ENCODE measurements at places on chromosomes 13 and 19.

GRCh38 chr19:50239921-50240590 lies 36.6 kb downstream of the MYH14 start:
- no peak overlapping the region for H3K4me3 ChIP-seq
- no peaks in the 10 kb centered on the region for H3K27me3 ChIP-seq
- H3K27ac ChIP-seq, result no peak overlapping the region
- no peak for DNase-seq
- no peaks in the 10 kb centered on the region for H3K4me1 ChIP-seq

GRCh38 chr13:29473166-29473565 lies 122.3 kb downstream of the SLC7A1 start:
- H3K36me3 ChIP-seq, result no peaks in the 10 kb centered on the region
- no peaks in the 10 kb centered on the region for H3K4me1 ChIP-seq
- no peaks in the 10 kb centered on the region for H3K27me3 ChIP-seq
- DNase-seq, result no peak
- no peak overlapping the region for H3K27ac ChIP-seq
- H3K4me3 ChIP-seq, result no peak overlapping the region

GRCh38 chr19:51263808-51264207 lies 12.9 kb downstream of the SIGLECL1 start:
- no peaks in the 10 kb centered on the region for H3K27me3 ChIP-seq

- no peaks in the 10 kb centered on the region for H3K36me3 ChIP-seq
- DNase-seq, result no peak
- peaks cover 46% of the 10 kb centered on the region for H3K4me1 ChIP-seq
- H3K27ac ChIP-seq, result peak overlapping the region; percentile 95
- H3K27me3 ChIP-seq, result no peaks in the 10 kb centered on the region
These were observed 3.5 kb upstream of the HOOK2 start for GRCh38 chr19:12778905-12779161.

GRCh38 chr13:51044023-51044665 lies 66.9 kb downstream of the C13orf42 start:
- H3K27me3 ChIP-seq, result no peaks in the 10 kb centered on the region
- no peak for DNase-seq
- no peak overlapping the region for H3K27ac ChIP-seq
- H3K4me1 ChIP-seq, result no peaks in the 10 kb centered on the region

- H3K4me1 ChIP-seq, result peaks cover 11% of the 10 kb centered on the region
- no peaks in the 10 kb centered on the region for H3K36me3 ChIP-seq
- no peak overlapping the region for H3K27ac ChIP-seq
- no peak overlapping the region for H3K4me3 ChIP-seq
- no peaks in the 10 kb centered on the region for H3K27me3 ChIP-seq
These were observed 17.3 kb downstream of the SBK2 start for GRCh38 chr19:55519451-55520311.

DNA sequence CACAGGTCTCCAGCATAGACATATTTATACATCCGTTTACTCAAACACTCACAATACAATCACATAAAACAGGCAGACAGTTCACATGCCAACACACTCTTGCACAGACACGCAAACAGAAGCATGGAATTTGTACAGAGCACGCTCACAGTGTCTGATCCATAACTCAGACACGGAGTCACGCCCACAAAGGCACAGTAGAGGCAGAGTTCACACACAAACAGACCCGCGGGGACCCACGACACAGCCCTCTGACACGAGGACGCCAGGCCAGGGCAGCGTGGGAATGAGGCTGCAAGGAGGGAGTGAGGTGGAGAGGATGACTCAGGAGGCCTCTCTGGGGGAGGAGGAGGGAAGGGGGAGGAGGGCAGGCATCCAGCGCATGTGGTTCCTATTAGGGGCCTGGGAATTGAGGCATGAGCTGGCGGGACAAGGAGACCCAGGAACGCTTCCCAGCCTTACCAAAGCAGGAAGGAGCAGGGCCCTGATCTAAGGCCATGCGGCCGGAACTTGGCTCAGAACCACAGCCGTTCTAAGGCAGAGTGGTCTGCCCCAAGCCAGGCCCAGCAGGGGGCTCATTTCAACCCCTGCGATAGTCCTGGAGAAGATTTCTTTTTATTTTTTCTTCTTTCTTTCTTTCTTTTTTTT lies 9.1 kb upstream of the OLFM2 start:
- H3K4me3 ChIP-seq, result no peak overlapping the region
- peaks cover 3% of the 10 kb centered on the region for H3K4me1 ChIP-seq
- no peaks in the 10 kb centered on the region for H3K27me3 ChIP-seq
- DNase-seq, result peak; percentile 86
- H3K36me3 ChIP-seq, result no peaks in the 10 kb centered on the region

DNA sequence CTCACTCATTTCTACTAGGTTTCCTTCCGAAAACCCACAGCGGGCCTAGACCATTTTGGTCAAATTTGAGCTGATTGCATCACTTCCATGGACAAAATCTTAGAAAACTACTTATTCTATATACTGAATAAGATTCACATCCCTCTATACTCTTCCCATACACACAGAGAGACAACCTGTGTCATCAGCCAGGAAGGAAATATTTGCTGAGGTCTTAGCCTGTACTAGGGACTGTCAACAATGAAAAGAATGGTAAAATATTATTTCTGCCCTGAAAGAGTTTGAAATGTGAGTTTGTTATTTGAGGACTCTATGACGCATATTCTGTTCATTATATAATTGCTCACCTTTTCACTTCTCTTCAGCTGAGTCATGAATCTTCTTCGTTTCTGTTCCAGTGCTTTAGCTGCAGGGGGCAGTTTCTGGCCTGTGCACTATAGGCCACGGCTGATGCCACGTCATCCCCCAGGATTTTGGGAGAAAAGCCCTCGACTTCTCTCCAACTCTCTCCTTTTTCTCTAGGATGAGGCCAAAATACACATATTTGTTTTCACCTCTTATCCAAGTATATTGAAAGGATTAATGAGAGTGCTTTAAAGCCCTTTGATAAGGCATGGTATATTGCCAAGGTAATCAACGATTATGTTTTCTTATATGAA lies 47.7 kb downstream of the GSX1 start:
- H3K36me3 ChIP-seq, result no peaks in the 10 kb centered on the region
- H3K27me3 ChIP-seq, result no peaks in the 10 kb centered on the region
- DNase-seq, result no peak
- H3K4me3 ChIP-seq, result no peak overlapping the region

GRCh38 chr13:35789335-35790165 lies 313.1 kb upstream of the MAB21L1 start:
- no peaks in the 10 kb centered on the region for H3K27me3 ChIP-seq
- H3K27ac ChIP-seq, result no peak overlapping the region
- no peaks in the 10 kb centered on the region for H3K36me3 ChIP-seq

DNA sequence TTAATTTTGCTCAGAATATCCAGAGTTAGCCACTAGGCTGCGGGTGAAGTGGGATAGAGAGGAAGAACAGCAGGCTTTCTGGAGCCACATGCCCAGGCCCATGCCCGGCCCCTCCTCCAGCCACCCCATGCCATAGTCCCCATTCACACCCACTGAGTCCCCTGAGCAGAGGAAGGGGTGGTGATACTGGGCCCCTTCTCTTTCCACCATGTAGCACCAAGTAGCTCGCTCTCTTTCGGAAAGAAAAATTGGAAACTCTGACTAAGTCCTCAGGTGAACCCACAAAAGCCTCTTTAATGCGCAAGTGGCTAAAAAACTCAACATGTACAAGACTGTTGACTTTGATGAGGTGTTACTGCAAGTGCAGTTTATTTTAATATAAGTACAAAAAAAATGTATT lies 76.7 kb upstream of the GPR183 start:
- no peak for DNase-seq
- H3K36me3 ChIP-seq, result no peaks in the 10 kb centered on the region
- no peak overlapping the region for H3K27ac ChIP-seq
- H3K4me1 ChIP-seq, result peaks cover 21% of the 10 kb centered on the region

GRCh38 chr13:41701676-41702075 lies 244.3 kb downstream of the RGCC start:
- H3K4me1 ChIP-seq, result no peaks in the 10 kb centered on the region
- H3K4me3 ChIP-seq, result no peak overlapping the region
- H3K36me3 ChIP-seq, result no peaks in the 10 kb centered on the region
- H3K27me3 ChIP-seq, result no peaks in the 10 kb centered on the region
- DNase-seq, result no peak
- H3K27ac ChIP-seq, result no peak overlapping the region

DNA sequence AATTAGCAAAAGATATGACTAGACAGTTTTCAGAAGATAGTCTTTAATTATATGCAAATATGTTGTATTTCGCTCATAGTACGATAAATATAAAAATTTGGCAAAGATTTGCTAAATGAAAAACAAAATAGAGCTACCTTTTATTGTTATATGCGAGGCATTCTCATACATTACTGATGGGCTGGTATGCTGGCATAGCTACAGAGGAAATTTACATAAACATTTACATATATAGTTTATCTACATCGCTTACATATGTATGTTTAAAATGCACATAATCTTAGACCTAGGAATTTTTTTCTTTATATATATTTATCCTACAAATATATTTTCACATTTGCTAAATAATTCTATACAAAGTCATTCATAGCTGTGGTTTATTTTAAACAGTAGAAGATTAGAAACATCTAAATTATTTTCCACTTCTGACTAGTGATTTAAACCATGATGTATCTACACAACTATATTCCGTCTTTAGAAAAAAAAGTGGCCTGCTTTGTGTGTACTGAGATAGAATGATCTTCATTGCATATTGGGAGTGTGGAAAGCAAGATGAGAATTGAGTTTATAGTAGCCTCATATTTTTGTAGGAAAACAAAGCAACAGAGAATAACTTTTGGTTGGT lies 1345.0 kb upstream of the SLC10A2 start:
- no peaks in the 10 kb centered on the region for H3K36me3 ChIP-seq
- H3K27me3 ChIP-seq, result no peaks in the 10 kb centered on the region
- no peak overlapping the region for H3K27ac ChIP-seq
- DNase-seq, result no peak

DNA sequence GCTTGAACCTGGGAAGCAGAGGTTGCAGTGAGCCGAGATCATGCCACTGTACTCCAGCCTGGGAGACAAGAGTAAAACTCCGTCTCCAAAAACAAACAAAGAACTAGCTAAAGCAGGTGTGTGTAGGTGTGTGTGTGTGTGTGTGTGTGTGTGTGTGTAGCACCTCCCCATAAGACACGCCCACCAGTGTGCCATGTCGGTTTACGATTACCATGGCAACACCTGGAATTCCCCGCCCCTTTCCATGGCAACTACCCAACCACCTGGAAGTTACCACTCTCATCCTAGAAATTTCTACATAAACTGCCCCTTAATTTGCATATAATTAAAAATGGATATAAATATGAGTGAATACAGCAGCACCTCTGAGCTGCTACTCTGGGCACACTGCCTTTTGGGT lies 80.9 kb upstream of the ADGRE5 start:
- no peaks in the 10 kb centered on the region for H3K27me3 ChIP-seq
- H3K36me3 ChIP-seq, result no peaks in the 10 kb centered on the region
- H3K4me1 ChIP-seq, result no peaks in the 10 kb centered on the region
- DNase-seq, result no peak

- H3K4me3 ChIP-seq, result no peak overlapping the region
- H3K27me3 ChIP-seq, result no peaks in the 10 kb centered on the region
- H3K4me1 ChIP-seq, result peaks cover 29% of the 10 kb centered on the region
- DNase-seq, result no peak
- H3K36me3 ChIP-seq, result no peaks in the 10 kb centered on the region
- H3K27ac ChIP-seq, result no peak overlapping the region
These were observed 2.0 kb downstream of the RNF113B start for GRCh38 chr13:98175043-98175442.

DNA sequence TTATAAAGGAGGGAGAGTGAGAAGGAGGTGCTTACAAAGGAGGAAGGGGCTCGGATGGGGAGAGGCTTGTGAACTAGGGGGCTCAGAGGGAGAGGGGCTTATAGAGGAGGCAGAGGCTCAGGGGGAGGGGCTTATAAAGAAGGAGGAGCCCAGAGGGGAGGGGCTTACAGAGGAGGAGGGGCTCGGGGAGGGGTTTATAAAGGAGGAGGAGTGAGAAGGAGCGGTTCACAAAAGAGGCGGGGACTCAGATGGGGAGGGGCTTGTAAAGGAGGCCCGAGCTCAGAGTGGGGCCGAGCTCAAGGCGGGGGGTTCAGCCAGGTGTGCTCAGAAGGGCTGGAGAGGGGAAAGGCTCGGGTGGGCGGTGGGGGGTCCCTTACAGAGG lies 500 bp downstream of the SMIM24 start:
- H3K27ac ChIP-seq, result no peak overlapping the region
- no peak overlapping the region for H3K4me3 ChIP-seq
- no peaks in the 10 kb centered on the region for H3K4me1 ChIP-seq
- no peaks in the 10 kb centered on the region for H3K36me3 ChIP-seq

GRCh38 chr19:10292789-10293636 lies 3.3 kb downstream of the ICAM5 start:
- H3K27ac ChIP-seq, result no peak overlapping the region
- H3K27me3 ChIP-seq, result peaks cover 5% of the 10 kb centered on the region
- no peaks in the 10 kb centered on the region for H3K36me3 ChIP-seq
- no peak overlapping the region for H3K4me3 ChIP-seq
- peaks cover 32% of the 10 kb centered on the region for H3K4me1 ChIP-seq

DNA sequence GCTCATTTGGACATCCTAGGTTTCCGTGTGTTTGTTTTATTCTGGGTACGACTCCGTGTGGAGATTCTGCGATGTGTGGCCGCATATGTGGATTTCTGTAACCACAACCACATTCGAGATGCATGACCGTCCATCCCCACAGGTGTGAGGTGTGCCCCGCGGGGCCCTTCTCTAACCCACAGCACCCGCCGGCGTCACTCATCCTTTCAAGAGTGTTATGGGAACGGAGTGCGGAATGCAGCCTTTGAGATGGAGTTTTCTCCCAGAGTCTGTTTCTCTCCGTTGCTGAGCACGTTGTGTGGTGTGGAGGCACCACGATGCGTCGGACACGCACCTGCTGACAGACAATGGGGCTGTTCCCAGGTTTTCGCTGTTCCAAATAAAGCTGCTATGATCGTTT lies 40.0 kb downstream of the C13orf46 start:
- no peak overlapping the region for H3K27ac ChIP-seq
- no peak overlapping the region for H3K4me3 ChIP-seq
- no peaks in the 10 kb centered on the region for H3K36me3 ChIP-seq

GRCh38 chr13:30156826-30157615 lies 150.3 kb downstream of the KATNAL1 start:
- no peak overlapping the region for H3K27ac ChIP-seq
- no peaks in the 10 kb centered on the region for H3K27me3 ChIP-seq
- no peaks in the 10 kb centered on the region for H3K4me1 ChIP-seq
- H3K36me3 ChIP-seq, result no peaks in the 10 kb centered on the region
- no peak for DNase-seq

All from testis (tissue), 5 donors.